Stimulated activated CD4-positive, alpha-beta T cell treated with anti-CD3 and anti-CD28 coated beads, Interleukin-1b, Interleukin-23, amount 100 ng/mL, for 4 hours (primary cell): ENCODE measurements at places on chromosomes 16 and 17.
A peak's percentile ranks its signal among the peaks of the same experiment; 100 is the strongest.

DNA sequence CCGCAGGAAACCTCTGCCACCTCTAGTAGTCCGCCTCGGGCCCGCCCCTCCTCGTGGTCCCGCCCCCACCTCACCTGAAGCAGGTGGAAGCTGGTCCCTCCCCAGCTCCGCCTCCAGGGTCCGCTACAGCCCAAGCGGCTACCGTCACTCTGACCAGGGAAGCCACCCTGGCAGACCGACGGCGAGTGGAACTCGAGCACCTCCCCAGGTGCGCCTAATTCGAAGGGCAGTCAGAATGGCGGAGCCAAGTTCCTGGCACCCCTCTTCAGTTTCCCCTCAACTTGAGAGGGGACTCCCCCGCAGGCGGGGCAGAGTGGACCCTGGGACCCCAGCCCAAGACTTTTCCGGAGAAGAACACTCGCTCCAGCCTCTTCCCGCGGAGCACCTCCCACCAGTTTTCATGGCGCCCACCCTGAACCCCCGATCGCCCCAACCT is 507 bp downstream of the FHOD1 start:
- no peak for DNase-seq

DNA sequence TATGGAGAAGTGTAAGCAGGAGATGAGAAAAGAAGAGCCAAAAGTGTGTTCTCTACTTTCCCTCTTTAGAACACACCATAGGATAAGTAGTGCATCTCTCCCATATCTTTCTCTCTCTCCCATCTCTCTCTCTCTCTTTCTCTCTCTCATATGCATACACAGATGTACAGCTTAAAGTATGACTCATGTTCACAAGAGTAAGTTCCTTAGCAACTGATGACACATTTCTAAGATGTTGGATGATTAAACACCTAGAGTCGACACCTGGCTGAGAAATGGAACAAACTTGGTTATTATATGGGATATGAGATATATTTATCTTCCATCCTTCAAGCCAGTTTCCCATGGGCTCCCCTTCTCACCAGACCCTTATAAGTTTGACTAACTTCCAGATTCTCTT is 113.5 kb downstream of the TMEM132E start:
- DNase-seq = no peak

GRCh38 chr16:783404-784161 is 4.6 kb downstream of the RPUSD1 start:
- no peak for DNase-seq

GRCh38 chr16:2838928-2839327 is 8.8 kb downstream of the ZG16B start:
- DNase-seq = peak; percentile 44

- DNase-seq = no peak
Measured at GRCh38 chr17:6261466-6261865, 173.5 kb downstream of the AIPL1 start.

DNA sequence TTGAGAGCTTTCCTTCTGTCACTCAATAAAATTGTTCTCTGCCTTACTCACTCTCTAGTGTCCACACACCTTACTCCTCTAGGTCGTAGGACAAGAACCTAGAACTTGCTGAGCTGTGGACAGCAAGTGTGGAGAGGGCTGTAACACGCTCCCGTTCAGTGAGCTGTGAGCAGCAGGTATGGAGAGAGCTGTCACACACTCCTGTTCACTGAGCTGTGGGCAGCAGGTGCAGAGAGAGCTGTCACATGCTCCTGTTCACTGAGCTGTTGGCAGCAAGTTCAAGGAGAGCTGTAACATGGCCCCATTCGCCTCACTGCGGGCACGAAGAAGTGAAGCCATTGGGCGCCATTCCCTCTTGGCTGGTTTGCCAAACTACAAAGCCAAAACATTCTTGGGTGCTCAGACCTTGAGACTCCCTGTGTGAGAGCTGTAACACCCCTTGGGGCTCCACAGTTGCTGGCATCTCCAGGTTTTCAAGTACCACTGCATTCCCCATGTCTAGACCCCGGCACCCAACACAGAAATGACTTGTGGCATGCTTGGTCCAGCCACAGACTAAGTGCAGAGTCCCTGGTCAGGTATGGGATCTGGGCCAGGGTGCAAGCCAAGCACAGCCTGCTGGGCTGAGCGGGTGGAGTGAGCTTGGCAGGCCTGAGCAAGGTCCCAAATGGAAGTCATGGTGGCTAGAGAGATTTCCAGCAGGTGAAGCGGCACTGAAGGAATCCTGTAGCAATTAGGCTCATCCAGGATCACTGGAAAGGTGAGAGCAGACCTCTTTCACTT is 608.0 kb upstream of the CDH8 start:
- no peak for DNase-seq

GRCh38 chr16:1300664-1301476 is 8.6 kb upstream of the UBE2I start:
- peak; percentile 50 for DNase-seq

DNA sequence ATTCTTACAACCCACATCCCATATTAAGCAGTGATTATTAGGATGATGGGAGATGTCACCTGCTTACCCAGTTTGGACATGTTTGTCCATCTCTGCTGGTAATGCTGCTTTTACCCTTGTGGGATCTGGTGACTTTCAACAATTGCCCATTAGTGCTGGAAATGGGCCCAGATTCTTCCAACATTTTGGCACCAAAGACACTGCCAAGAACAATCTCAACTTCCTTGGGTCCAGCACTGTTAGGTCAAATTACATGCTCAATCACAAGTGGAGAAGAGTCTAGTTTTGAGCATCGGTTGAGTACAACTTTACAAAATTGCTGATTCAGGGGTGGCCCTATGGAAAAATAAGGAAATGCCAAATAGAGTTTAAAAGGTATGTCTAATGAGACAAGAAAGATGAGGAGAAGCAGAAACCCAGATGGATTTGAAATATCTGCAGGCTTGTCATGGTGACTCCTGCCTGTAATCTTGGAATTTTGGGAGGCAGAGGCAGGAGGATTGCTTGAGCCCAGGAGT is 13.0 kb upstream of the ZFP3 start:
- no peak for DNase-seq

DNA sequence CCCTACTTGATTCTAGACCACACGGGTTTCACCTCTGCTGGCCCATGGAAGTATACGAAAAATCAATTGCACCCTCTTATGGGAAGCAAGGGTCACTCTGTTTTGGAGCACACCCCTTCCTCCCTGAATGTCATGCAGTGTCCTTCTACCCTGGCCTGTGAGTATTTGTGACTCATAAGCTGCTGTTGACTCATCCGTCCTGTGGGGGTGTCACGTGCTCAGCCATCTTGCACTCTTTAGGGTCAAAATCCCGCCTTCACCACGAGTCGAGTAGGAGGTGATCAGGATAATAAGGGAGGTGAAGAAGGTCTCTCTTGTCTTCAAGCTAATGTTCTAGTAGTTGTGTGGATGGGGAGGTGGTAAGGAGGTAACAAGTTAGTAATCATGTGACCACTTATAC is 341.0 kb upstream of the EEF2KMT start:
- no peak for DNase-seq

DNA sequence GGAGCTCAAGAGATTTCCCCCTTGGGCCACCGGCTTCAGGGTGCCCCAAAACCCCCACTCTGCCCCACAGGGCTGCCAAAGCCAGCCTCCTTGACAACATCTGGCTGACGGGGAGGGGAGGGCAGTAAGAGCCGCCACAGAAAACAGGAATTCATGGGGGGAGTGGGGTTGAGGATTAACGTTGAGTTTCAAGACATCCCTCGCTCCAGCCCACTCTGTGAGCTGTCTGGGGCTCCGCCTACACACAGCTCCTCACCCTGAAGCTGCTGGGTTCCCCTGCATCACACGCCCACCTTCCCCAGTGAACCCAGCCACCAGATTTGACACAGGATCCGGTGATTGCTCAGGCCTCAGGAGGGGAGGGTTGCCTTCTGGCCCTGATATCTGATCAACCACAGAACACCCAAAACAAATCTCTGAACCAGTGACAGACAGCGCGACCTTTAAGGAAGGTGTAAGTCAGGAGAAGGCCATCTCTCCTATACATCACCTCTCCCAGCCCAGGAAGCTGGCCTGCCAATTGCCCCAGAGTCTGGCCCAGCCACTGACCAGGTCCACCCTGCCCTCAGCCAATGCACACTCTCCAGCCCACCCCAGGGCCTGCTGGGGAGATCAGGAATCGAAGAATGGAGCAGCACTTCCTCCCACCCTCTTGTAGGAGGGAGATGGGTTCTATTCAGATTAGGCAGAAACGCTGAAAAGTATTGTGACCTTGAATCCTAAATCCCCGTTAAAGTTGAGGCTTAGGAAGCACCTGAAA is 132.1 kb downstream of the CLEC16A start:
- DNase-seq = peak; percentile 47

DNA sequence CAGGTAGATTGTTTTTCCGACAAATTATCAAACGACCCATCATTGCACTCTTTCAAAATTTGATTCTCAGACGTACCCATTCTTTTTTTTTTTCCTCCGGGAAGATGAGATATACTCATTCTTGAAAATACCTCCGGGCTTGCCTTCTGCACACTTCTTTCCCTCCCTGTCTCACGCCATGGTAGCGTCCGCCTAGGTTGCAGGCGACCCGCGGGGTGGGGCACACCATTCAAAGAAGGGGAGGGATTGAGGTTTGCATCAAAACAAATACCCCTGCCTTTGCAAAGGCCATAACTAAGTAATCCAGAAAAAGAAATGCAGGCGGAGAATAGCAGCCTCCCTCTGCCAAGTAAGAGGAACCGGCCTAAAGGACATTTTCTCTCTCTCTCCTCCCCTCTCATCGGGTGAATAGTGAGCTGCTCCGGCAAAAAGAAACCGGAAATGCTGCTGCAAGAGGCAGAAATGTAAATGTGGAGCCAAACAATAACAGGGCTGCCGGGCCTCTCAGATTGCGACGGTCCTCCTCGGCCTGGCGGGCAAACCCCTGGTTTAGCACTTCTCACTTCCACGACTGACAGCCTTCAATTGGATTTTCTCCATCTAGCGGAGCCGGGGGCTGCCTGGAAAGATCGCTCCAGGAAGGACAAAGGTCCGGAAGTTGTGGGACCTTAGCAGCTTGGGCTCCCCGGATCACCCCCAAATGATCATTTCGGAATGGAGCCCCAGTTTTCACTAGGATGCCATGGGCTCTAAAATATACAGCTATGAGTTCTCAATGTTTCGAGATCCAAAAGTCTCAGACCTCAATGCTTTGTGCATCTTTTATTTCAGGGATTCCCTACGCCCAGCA is 843 bp downstream of the TP53 start:
- DNase-seq = peak; percentile 62

- DNase-seq = no peak
Measured at GRCh38 chr17:37694734-37695133, 50.1 kb downstream of the HNF1B start.

DNA sequence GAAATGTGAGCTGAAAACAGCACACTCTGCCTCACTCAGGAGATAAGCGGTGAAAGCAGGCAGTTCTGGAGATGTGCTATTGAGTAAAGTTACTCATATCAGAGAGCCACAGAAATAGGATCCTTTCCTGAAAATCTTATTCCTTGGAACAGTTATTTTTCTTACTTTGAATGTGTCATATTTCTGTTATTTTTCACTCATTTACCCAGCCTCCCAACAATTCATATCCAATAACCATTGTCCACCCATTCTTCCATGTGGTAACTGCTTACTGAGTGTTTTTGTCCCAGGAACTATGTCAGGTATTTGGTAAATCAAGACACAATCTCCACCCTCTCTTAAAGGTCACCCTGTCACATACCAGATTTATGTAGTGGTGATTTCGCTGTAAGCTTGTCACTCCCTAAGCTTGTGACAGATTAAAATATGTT is 144.9 kb downstream of the PARN start:
- DNase-seq = no peak

GRCh38 chr17:10226930-10227695 is 28.7 kb upstream of the GAS7 start:
- DNase-seq = peak; percentile 26

DNA sequence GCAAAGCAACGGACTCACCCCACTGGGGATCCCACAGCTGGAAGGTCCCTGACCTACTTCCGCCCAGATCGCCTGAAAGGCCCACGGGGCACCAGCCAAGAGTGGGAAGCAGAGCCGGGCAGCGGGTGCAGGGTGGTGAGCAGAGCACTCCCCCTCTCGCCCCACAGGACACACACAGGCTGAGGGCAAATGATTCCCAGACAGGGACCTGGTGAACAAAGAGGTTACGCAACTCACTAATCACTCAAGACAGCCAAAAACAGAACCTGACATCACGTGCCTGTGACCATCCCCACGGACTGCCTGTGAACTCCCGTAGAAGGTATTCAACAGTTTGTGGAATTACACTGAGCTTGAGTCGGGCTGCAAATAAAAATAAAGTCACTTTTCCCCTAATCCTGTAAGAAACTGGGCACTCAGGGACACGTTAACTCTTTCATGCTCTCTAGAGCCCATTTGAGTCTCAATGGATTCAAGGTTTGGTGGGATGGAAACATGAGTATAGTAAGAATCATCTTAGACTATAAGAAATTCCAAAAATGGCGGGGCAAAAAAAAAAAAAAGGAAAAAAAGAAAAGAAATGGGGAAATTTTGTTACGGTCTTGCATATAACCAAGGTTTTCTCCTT is 396.1 kb downstream of the SOX9 start:
- DNase-seq = no peak

GRCh38 chr17:19538095-19539039 is 4.7 kb downstream of the SLC47A1 start:
- DNase-seq = no peak

- peak; percentile 64 for DNase-seq
Measured at GRCh38 chr16:3879887-3880564, 487 bp downstream of the CREBBP start.

GRCh38 chr16:77271532-77272426 is 72.6 kb downstream of the SYCE1L start:
- no peak for DNase-seq

DNA sequence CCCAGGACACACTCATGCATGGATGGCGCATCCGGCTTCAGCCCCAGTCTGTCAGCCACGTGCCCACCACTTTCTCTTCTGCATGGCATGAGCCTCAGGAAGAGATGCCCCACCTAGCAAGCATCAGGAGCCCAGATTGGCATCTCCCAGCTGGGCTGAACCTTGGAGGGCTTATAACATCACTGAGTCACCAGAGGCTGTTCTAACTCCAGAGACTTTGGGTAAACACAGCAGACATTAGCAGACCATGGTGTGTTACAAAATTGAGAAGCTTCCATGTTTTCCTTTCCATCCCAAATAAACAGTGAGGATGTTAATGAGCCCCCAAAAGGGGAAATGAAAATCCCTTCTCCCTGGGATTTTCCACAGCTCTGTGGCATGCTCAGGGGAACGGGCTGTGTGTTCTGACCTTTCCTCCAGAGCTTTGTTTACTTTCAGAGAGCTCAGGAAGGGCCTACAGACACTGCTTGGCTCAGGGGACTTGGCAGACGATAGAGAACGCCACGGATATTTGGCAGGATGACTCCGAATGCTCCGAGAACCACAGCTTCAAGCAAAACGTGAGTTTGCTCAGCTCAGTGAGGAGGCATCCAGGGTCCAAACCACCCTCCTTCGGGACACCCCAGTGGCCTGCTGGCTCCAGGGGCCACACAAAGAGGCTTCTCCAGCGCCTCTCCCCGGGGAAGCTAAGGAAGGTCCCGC is 16.5 kb downstream of the GLP2R start:
- no peak for DNase-seq

GRCh38 chr16:13873835-13874438 is 46.0 kb upstream of the ERCC4 start:
- no peak for DNase-seq
